ENCODE measurements at places on chromosomes 12 and 14.

- no peak for DNase-seq
Measured at GRCh38 chr14:94517641-94518257, 8.5 kb upstream of the SERPINA12 start.

DNA sequence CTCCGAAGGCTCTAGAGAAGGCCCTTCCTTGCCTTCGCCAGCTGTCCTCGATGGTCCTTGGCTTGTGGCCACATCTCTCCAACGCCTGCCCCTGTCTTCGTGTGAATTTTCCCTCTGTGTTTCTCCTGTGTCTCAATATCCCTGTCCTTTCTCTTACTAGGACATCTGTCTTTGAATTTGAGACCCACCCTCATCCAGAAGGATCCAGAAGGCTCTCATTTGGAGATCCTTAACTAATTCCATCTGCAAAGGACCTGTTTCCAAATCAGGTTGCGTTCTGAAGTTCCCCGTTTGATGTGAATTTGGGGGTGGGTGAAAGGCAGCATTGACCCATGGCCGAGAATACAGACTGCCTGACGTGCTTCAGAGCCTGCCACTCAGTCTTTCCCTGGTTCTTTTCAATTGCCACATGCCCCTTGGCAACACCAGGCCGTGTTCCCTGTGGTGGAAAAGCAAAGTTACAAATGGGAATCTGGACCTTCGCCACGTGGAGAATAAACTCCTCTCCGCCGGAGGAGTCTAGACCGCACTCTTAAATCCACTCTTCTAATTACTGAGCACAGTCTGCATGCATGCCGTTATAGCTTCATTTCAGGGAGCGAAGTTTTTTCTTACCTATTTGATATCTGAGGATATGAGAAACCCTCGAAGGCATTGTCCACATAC, 158.8 kb downstream of the TMEM132C start:
- DNase-seq, result no peak

- peak; percentile 62 for DNase-seq
Measured at GRCh38 chr14:22886500-22887259, 3.7 kb downstream of the REM2 start.

DNA sequence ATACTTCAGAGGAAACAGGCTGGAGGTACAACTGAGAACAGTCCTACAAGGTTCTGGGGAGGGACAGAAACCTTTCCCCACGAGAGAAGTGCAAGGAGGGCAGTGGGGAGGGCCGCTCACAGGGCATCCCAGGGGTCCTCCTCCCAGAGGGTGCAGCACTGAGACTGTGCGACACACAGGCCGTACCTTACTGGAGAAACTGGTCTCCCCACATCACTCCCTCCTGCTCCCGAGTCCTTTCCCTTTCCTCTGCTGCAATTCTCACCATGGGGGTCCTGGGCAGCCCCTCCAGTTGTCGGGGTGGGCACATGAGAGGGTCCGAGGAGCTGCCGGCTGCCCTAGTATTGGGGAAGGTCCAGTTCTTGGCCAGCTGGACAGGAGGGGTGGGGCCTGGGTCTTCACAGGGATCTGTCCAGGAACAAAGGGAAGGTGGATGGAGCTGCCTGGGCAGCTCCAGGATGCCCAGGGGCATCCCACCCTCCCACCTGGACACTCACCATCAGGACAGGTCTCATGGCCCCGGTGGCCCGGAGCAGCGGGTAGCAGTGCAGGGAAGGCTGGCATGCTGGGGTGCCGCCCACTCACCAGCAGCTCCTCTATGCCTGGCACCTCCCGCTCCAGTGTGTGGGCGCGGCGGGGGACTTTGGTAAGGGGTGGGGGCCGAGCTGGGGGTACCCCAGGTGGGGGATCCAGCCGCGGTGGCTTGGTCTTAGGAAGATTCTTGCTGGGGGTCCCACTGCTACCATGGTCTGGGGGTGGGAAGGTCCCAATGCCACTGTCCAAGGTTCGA, 35.8 kb downstream of the NCKAP5L start:
- DNase-seq, result no peak

DNA sequence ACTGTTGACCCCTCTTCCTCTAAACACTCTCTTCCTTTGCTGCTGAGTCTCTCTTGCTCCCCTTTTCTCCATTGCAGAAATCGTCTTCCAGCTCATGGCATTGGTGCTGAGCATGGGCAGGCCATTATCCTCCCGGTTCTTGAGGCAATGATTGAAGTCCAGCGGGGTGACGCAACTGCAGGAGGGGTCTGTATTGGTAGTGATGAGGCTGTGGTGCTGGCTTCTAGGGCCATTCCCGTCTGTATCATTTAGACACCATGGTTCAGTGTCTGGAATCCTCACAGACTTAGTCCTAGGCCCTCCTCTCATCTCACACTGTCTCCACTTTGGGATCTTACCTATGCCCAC, 720 bp upstream of the SLC22A17 start:
- DNase-seq, result no peak

DNA sequence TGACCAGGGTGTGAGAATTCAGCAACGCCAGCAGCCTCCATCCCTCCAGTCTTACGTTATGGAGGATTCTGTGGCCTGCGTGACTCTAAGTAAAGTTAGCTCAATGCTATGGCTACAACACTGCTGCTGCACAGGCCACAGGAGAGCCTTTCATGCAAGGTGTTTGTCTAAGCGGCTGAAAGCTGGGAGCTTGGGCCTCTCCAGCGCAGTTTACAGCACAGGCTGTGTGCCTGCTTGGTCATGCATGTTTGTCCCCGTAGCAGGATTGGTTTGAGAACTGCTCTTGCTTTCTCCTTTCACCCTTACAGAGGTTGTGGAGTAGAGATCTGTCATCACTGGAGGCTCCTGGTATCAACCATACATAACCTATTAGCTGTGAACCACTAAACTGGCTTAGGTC, 113.1 kb upstream of the TMCC3 start:
- no peak for DNase-seq

DNA sequence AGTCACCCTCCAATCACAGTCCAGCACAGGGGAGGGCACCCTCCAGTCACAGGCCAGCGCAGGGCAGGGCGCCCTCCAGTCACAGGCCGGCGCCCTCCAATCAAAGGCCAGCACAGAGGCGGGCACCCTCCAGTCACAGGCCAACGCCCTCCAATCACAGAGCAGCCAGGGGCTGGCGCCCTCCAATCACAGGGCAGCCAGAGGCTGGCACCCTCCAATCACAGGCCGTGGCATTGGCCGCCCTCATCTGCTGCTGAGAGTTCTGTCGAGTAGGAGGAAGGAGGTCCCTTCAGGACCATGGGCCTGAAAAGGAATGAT, 26.6 kb downstream of the DDX51 start:
- no peak for DNase-seq

GRCh38 chr14:92615451-92615850, 101.9 kb downstream of the RIN3 start:
- peak; percentile 12 for DNase-seq

DNA sequence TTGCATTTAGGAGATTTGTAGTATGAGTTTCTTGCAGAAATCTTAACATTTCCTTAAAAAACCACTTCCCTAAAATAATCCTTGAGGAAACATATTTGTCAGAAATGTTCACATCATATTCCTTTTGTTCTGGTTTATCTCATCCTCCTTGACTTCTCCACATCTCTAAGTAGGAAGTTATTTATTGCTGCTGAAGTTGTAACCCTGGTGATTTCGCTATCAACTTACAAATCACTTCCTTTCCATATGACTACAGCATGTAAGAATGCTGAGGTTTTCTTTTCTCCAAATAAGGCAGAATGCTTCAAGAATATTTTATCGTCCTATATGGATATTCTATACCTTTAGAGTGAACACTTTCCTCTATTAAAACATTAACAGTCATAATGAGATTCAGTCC, 751.7 kb downstream of the NRXN3 start:
- DNase-seq, result no peak

GRCh38 chr14:32693114-32693513, 245.6 kb upstream of the NPAS3 start:
- DNase-seq, result no peak

DNA sequence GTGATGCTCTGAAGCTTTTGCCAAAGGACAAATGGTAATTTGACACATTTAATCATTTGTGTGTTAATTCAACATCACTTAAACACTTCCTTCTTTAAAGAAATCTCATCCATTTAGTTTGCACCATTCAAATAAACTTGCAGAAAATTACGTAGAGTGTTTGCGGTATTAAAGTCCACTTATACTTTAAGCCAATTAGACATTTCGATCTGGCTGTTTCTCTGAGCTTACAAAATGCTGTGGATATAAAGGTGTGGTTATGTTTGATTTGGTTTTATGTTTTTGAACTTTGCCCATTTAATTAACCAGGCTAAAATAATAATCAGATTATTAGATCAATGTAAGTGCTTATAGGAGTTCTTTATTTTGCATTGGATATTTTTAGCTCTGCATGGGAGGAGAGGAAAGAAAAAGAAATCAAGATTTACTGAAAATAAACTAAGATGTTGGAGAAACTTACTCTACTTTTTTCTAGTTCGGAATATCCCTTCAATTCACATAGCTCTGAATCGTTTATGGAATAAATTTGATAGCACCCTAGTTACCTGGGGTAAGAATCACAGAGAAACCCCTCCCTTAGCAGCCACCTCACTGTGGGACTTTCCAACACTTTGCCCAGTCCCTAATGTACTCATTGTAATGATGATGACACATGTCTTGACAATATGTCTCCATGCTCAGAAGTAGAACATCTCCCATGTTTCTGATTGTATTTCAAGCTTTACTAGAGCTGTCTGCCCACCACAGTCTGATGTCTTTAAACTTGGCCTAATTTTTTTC, 268.0 kb downstream of the BTG1 start:
- peak; percentile 15 for DNase-seq

DNA sequence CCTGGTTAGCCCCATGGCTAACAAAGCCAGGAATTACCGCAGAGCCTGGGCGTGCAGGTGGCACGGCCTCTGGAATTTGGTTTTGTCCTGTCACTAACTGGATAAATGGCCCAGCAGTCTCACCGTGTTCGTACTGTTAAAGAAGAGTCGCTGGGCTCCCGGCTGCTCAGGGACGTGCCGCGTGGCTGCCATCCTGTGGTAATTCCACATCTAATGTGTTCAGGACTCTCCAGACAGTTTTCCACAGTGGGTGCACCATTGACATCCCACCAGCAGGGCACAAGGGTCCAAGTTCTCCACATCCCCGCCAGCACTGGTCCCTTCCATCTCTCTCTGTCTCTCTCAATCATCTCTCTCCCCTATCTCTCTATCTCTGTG, 19.6 kb downstream of the NOC4L start:
- no peak for DNase-seq

GRCh38 chr14:50676814-50677516, 8.9 kb upstream of the SAV1 start:
- DNase-seq, result no peak

GRCh38 chr14:85387181-85387580, 142.8 kb upstream of the FLRT2 start:
- no peak for DNase-seq

DNA sequence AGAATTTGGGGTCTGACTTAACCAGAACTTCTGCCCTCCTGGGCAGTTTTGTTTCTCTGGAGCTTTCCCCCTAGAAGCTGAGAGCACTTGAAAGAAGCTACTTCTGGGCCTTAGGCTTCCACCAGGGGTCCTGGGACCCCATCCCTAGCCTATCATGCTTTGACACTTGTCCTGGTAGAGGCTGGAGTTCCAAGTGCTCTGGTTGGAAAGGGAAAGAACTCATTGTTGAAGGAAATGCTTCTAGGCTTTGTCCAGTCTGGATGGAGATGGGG, 1.4 kb upstream of the COL2A1 start:
- no peak for DNase-seq

- DNase-seq, result no peak
Measured at GRCh38 chr12:46390881-46391280, 18.3 kb upstream of the SLC38A2 start.

- no peak for DNase-seq
Measured at GRCh38 chr12:23533265-23533664, 416.2 kb downstream of the SOX5 start.

GRCh38 chr12:55738123-55739024, 4.5 kb upstream of the GDF11 start:
- peak; percentile 66 for DNase-seq

DNA sequence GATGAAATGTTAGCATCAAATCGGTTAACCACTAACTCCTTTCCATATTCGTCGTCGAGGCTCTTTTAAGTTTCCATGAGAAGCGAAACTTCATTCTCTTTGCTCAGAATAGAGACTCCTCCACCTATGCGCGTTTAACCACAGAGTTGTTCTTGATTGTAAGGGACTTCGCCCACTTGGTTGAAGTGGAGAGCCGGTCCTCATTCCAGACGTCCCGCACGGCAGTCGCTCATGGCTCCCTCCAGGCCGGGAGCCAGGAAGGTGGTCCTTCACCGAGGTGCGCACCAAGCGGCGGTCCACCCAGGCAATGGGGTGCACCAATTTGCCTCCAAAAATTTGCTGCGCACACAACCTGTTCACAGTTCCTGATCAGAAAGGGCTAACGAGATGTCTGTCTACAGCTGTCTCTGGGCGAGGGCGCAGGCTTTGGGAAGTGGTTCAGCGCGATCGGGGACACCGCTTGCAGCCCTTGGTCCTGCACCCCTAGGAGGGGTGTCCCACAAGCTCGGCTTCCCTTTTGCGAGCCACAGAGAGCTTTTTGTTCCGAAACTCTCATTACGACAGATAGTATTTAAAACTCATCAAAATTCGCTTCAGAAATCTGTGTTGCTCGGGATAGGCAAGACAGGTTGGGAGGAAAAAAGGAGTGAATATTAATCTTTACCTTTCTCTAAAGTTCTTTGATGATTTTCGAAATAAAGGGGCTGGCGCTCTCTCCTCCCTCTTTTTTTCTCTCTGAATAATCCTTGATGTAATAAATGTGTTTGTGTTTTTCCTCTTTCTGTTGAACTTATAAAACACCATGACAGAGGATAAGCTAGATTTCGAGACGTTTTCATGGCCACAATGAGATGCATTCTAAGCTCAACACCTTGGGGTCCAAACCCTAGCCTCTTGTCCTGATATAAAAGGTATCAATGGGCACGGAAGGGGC, 6.4 kb upstream of the ALX1 start:
- DNase-seq, result no peak

GRCh38 chr14:105214324-105214915, 33.3 kb upstream of the NUDT14 start:
- DNase-seq, result no peak

DNA sequence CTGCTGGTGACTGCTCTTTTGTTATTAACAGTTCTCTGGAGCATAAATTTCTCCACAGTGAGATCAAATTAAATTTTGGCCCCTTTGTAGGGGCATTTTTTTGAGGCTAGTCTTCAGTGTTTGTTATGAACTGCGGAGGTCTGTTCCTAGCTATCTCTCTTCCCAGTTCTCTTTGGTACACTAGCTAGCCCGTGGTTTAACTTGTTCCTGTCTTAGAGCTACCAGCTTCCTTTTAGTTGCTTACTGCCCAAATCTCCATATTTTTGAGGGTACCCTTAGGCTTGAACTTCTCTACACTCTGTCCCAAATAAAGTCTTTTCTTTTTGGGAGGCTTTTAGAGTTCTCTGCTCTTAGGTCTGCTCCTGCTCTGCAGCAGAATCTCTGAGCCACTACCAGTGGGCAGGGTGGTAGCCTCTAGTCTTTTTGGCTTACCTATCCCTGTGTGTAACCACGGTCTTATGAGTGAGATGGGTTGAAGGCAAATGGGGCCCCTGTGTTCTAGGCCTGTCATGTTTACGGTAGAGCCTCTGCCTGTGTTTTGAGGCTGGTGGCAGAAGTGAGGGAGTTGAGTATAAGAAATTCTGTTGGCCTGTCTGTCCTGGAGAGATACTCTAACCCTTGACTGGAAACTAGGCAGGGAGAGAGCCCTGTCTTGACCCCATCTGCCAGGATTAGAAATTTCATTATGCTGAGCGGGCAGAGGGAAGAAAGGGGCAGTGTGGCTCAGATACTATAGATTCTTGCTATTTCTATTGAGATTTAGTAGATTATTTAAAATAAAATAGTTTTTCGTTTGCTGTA, 21.0 kb downstream of the CNOT2 start:
- no peak for DNase-seq

All from stimulated activated CD4-positive, alpha-beta T cell treated with anti-CD3 and anti-CD28 coated beads, Interleukin-12 subunit alpha, Interleukin-12 subunit beta, amount 100 ng/mL, for 4 hours (primary cell).